ENCODE measurements at places on chromosomes 7 and 10.

DNA sequence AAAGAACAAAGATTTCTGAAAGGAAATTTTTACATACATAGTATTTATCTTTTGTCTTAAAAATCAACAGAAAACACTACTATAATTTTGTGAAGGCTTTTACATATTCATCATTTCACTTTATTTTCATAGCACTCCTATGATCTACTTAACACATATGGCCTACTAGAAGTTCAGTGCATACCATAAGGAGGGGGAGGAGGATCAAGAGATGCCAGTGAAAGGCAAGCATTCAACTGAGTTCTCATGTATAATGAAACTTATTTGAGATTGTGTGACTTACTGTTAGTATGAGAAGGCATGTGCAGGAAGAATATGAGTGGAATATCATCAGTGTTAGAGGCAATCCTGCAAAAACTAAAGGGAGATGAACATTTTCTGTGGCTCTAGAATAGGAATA is 10.6 kb downstream of the BRAF start:
- DNase-seq, result no peak

- no peak for DNase-seq
Observed at GRCh38 chr7:2955269-2955668, 88.4 kb downstream of the CARD11 start.

DNA sequence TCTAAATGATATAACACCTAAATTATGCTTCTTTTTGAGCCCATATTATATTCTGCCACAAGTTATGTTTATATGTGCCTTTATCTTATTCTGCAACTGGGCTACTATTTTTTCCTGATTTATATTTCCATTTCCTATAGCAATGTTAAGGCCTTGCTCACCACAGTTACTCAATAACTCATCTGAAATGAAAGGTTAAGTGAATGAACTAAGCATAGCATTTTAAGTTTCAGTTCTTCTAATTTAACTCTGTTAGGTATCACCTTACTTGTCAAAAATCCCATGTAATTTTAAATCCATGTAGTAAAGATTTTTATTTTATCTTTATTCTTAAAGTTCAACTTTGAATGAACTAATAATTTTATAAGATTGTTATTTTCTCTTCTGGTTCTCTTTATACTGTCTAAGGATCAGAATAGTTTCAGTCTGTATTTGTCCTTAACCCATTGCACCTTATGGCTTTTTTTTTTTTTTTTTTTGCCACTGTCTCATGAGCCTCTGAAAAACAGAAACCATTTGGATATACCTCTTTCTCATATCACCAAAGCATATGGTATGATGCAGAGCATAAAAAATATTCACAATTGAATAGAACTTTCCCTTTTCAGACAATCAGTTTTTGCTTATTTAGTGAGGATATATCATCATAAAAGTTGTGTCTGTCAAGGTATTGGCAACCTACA is 301.8 kb upstream of the ZWINT start:
- no peak for DNase-seq

- no peak for DNase-seq
Observed at GRCh38 chr10:124680675-124681074, 63.5 kb downstream of the FAM53B start.

DNA sequence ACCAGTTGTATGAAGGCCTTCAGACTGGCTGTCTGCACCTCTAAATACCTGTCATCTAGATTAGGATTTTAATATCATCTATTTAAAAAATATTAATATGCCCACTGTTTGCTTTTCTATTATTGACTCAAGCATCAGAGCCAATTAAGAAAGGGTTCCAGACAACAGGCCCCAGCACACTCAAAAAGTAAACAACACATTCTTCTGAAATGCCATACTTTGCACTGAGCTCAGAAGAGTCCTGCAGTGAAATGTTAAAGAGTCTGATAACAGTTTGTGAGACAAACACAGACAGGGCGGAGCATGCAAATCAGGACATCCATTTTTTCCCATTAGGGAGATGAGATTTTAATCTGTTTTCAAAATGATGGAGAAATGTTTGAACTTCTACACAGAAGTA is 45.9 kb upstream of the KLF6 start:
- DNase-seq, result no peak

DNA sequence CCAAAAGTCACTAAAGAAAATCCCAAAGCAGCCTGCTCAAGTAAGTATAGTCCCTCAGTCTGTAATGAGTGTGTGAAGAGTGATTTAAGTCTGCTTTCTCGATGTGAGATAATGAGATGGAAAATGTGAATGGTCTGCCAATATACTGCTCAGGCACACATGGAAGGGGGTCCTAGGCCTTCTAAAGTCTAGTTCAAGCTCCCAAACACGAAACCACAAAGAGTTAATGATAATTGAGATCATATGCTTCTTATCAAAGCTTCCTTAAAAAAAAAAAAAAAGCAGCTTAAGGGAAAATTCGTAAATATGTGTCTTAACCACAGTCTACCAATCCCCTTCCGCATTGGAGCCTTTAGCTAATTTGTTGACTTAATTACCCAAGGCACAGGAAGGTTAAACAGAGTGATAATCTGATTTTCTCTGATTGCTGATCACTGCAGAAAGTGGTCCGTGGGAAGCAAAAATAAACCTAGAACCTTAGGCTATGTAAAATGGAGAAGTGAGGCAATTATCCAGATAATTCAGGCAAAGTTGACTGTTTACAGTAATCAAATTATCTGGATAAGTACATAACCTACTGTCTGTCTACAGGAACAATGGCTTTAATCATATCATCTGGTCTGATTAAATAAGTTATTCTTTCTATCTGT is 172.9 kb downstream of the MBL2 start:
- no peak for DNase-seq

GRCh38 chr10:131516285-131516684 is 204.8 kb upstream of the TCERG1L start:
- no peak for DNase-seq

GRCh38 chr7:118057404-118057803 is 126.6 kb upstream of the LSM8 start:
- no peak for DNase-seq

GRCh38 chr10:70417568-70417967 is 13.6 kb downstream of the EIF4EBP2 start:
- DNase-seq, result no peak

GRCh38 chr7:732556-732955 is 5.5 kb upstream of the PRKAR1B start:
- no peak for DNase-seq

GRCh38 chr7:27161721-27162560 is 3.4 kb downstream of the HOXA9 start:
- DNase-seq, result no peak

- DNase-seq, result no peak
Observed at GRCh38 chr10:131081786-131082185, 229.7 kb downstream of the TCERG1L start.

DNA sequence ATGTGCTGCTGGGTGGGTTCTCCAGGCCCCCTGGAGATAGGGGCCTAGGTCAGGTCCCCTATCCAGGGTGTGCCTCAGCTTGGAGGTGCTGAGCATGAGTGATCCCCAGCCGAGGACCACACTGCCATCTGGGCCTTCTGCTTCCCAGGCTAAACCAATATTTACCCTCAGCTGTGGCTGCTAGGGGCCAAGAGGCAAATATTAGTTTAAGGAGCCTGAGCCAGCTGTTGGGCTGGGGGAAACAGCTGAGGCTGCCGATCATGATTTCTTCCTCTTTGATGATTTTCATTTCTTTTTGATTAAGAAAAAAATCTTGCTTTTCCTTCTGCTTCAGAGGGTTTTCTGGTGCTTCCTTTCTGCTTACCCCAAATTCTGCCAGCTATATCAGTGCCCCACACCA is 83.4 kb downstream of the NEURL1 start:
- DNase-seq, result no peak

DNA sequence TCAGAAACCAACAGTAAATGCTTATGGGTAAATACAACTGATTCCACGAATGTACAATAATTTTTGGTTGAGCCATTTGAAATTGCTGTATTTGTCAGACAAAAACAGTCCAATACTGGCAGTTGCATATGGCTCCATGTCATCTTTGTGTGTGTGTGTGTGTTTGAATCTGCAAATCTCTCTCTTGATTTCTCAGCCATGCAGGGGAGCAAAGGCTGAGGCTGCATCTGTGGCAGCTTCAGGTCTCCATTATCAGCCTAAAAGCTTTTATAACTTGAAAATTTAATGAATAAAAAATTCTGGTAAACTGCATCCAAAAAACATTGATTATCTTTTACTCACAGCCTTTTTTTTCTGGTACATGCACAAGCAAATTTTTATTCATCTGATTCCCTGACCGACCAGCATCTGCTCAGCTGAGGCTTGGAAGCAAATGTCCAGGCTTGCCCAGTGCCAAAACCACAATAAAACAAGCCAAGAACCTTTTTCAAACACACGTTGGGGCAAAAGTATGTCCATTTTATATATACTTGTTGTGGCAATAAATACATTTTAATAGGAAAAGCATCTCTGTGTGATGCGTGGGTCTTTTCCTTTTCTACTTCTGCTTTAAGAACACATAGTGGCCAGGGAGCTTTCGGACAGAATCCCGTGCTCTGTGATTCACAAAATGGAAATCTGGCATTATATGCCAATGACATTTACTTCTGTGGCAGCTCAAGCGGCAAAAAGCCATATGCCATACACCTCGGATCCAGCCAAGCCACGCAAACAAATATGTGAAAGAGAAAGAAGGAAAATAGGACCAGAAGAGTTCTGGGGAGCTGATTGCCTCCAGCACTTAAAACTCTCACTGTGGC is 275.6 kb upstream of the AOAH start:
- no peak for DNase-seq

GRCh38 chr7:116552602-116553001 is 27.8 kb downstream of the CAV1 start:
- DNase-seq, result no peak

GRCh38 chr10:11655836-11656235 is 44.4 kb upstream of the USP6NL start:
- DNase-seq, result no peak

GRCh38 chr10:116055252-116055916 is 217.6 kb downstream of the GFRA1 start:
- no peak for DNase-seq

- no peak for DNase-seq
Observed at GRCh38 chr10:114206902-114207301, 27.7 kb downstream of the TDRD1 start.

GRCh38 chr7:7895004-7895650 is 73.5 kb upstream of the GLCCI1 start:
- no peak for DNase-seq

- DNase-seq, result no peak
Observed at GRCh38 chr7:74373536-74373935, 80.2 kb upstream of the GTF2IRD1 start.

- no peak for DNase-seq
Observed at GRCh38 chr10:58665361-58665760, 152.7 kb downstream of the BICC1 start.

GRCh38 chr10:30782537-30783461 is 153.2 kb upstream of the LYZL2 start:
- peak; percentile 92 for DNase-seq

GRCh38 chr7:68432585-68432984 is 1165.7 kb upstream of the AUTS2 start:
- DNase-seq, result no peak

GRCh38 chr10:104246976-104247375 is 7.7 kb upstream of the GSTO1 start:
- no peak for DNase-seq

DNA sequence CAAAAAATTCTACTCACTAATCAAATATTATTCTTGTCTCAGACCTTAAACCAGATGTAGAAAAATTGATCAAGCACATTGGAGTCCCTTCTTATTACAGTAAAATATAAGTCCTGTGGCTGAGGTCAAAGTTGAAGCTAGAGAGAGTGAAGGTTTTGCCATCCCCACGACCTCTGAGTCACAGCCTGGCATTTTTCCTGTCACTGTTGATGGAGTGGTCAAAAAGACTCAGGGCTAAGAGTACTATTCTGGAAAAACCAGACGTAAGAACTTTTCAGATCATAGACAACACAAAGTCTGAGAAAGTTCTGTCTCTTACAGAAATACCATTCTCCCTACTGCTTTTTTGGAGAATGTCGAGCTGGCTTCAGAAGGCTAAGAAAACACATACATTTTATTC is 323.7 kb upstream of the ANKRD30A start:
- DNase-seq, result no peak

DNA sequence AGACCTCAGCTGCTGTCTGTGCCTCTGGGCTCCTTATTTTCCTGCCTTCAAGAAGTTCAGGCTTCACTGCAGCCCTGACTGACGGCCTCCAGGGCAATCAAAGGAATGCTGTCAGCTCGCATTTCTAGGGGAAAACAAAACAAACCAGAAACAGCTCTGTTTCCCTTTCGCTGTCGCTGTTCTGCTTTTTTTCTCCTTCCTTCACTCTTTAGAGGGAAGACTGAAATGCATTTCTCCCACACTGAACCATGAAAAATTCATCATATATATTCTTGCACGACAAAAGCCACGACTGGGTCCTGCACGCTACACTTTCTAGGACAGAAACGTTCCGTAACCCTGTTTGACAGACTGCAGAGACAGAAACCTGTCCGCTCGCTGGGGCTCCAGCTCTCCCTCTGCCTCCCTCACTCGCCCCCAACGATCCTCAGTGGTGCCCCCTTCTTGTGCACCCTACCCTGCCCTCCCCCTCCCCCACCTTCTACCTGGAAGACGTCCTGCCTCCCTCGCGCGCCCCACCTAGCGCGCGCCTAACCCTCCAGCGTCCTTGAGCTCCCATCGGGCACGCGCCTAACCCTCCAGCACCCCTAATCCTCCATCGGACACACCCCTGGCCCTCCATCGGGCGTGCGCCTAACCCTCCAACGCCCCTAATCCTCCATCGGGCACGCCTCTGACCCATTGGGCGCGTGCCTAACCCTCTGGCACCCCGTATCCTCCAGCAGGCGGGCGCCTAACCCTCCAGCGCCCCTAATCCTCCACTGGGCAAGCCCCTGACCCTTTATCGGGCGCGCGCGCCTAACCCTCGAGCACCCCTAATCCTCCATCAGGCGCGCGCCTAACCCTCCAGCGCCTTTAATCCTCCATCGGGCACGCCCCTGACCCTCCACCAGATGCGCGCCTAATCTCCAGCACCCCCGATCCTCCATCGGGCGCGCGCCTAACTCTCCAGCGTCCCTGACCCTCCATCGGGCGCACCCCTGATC is 37.1 kb downstream of the SVOPL start:
- DNase-seq, result peak; percentile 13

DNA sequence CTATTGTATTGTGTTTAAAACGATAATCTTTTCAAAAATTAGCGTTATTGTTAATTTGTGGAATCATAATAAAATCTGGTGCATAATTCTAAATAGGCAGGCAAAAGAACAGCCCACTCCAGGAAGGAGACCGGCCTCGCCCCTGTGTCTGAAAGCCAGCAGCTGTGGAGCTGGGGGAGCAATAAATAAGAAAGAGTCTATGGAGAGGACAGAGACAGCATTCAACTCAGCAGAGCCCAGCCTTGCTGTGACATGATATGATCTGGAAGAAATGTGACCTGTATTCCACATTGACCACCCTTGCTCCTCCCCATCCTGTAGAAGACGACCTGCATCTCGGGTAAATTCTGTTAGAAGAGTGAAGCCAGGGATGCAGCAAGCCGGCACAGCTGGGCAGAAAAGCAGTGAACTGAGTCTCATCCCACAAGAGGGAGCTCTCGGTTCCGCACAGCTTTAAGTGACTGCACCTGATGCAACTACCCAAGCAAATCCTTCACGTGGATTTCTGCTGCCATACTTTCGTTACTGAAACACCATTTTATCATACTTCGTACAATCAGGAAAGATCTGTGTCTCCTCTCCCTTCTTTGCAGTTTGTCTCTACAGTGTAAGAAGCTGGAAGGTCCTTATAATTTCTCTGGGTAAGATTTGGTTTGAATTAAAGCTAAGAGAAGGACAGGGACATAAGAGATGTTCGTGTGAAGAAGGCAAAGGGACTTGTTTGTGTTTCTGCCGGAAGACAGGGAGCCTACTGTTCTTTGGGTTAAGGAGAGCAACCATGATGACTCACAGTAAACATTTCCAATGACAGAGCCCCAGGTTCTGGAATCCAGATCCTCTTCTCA is 427.1 kb downstream of the GPAM start:
- peak; percentile 10 for DNase-seq

Data from Kasumi-1 (cell line).